ENCODE measurements at places on chromosomes 6 and 20.

DNA sequence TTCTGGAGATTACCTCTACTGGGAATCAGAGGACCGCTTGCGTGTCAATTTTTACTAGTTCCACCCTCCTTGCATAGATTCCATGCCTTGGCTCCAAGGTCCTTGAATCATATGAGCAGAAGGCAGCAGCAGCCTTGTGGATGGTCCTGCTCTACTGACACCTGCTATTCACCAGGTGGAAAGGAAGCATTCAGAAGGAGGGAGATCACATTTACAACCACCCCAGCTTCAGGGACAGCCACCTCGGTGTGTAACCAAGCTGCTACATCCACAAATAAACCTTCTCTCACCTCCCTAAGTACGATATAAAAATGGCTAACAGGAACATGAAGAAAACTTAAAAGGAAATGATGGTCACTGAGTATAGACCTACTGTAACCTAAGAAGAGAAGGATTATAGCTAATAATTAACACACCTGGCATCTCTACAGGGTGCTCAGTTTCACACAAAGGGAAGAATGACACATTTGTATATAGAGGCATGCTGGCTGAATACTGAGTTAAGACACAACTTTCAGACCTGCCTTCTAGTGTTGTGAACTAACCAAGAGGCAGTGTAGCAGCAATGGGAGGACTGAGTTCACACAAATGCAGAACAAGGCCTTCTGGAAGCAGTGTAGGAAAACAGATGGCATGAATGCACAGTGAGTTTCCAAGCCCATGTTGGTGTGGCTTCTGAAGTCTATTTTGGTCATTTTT lies 46.3 kb upstream of the SRPK1 start:
- DNase-seq: peak; percentile 12

DNA sequence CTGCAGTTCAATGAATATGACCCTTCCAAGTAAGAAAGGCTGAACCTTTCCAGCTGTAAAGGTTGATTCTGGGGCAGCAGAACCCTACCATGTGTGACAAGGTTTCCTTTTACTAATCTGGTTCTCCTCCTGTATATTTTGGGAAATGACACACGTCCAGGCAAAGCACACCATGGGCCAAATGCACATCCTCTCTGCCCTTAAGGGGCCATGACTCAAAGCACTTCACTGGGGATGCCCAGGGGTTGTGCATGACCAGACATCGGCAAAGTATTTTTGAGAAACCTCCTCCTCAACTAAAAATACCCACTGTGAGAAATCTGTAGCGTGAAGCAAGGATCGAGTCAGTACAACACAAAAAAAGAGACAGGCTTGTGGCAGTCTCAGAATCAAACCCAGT lies 174.7 kb downstream of the BACH2 start:
- no peak for DNase-seq

DNA sequence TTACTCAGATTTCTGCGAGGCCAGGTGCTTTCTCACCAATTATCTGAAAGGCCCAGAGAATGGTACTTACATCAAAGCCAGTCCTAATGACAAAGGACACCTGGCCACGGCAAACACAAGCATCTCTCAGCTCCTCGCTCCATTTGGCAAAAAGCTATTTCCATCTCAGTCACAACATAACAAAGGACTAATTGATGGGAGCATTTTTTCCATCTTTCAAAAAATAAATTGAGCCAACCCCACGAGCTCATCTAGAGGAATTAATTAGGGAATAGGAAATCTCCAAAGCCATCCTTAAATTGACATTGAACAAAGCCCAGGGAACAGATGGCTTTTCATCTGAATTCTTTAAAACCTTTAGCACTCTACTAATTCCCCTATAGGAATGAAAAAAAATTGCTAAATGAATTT lies 236.7 kb downstream of the HAO1 start:
- DNase-seq: no peak

DNA sequence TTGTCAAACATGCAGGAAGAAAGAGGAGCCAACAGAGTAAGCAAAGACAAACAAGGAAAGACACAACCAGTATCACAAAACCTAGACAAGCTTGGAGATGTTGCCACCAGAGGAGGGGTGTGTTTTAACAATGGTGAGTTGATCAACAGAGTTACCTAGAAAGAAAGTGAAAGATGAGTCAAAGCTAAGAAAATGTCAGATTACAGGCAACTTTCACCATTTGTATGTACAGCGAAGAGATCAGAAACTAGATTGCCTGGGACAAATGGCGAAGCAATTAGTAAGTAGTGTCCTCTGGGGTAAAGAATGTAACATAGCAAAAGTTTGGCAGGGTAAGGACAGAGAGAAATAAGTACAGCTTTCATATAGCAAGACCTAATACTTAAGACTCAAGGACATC lies 51.6 kb upstream of the POU3F2 start:
- DNase-seq: no peak

- no peak for DNase-seq
These were observed 87.5 kb downstream of the SYNJ2 start for GRCh38 chr6:158068893-158069799.

DNA sequence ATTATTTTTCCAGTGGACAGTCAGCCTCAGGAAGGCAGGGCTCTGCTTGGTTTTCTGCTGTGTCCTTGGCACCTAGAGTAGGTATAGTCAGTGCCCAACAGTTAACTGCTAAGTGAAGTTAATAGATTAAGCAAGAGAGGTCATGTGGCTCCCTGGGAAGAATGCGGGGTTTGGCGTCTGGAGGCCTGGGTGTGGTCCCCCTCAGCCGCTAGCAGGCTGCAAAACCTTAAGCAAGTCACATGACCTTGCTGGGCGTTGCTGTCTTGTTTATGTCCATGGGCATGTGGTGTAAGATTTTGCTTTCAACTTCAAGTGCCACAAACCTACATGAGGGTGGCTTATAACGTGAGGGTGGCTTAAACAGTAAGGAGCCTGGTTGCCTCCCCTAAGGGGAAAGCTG lies 75.5 kb upstream of the SCP2D1 start:
- DNase-seq: no peak

DNA sequence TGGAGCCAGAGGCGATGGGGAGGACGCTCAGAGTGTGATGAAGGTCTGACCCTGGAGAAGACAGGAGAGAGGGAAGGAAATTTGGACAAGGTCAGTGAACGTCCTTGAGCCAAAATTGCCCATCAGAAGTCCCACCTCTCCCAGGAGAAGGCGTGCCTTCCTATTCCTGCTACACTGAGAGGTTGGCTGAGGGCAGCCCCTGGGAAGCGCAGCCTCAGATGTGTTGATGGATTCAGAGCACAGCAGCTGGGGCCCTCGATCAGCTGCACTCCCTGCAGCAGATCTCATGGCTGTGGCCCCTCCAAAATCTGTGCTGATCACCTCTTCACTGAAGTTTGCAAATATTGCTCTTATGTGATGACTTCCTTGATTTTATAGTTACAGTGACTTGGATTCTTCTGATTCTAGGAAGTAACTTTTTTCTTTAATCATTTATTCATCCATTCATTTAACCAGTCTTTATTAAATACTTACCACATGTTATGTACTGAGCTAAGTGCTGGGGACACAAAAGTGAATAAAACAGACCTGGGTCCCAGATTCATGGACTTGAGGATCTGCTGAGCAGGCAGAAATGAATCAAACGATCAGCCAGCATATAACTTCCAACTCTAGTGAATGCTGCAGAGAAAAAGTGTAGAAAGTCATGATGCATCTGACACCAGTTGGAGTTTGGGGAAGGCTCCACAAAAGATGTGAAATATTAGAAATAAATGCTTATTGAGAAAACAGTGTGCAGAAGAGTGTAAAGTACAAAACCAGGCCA lies 69.6 kb upstream of the ARMC2 start:
- DNase-seq: no peak

DNA sequence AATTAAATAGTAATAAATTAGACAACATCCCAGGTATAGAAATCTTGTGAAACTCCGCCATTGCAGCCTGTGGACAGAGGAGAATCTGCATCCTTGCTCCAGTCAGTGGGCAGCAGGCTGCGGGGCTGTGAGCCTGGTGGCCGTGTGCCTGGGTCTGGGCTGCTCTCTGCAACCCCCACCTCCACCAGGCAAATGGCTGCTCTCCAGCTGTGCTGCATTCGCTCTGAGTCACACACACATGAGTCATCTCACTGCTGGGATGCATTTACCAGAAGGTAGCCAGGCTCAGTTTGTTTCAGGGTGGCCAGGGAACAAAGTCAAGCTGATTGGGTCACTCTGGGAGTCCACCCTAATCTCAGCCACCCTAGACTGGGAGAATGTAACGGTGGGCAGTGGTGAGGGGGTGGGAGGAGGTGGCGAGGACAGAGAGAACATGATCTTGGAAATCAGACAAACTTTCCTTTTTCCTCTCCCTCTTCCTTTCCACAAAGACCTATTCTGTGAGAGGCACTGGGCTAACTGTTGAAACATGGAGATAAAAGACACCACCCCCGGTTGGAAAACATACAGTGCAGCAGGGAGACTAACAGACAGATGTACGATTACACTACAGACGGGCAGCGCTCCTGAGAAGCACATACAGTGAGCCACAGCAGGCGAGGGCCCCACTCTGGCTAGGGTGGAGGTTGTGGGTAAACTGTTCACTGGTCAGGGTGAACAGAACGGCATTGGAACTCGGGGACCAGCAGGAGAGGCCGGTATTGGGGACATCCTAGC lies 59.2 kb downstream of the TRAM2 start:
- DNase-seq: peak; percentile 47

DNA sequence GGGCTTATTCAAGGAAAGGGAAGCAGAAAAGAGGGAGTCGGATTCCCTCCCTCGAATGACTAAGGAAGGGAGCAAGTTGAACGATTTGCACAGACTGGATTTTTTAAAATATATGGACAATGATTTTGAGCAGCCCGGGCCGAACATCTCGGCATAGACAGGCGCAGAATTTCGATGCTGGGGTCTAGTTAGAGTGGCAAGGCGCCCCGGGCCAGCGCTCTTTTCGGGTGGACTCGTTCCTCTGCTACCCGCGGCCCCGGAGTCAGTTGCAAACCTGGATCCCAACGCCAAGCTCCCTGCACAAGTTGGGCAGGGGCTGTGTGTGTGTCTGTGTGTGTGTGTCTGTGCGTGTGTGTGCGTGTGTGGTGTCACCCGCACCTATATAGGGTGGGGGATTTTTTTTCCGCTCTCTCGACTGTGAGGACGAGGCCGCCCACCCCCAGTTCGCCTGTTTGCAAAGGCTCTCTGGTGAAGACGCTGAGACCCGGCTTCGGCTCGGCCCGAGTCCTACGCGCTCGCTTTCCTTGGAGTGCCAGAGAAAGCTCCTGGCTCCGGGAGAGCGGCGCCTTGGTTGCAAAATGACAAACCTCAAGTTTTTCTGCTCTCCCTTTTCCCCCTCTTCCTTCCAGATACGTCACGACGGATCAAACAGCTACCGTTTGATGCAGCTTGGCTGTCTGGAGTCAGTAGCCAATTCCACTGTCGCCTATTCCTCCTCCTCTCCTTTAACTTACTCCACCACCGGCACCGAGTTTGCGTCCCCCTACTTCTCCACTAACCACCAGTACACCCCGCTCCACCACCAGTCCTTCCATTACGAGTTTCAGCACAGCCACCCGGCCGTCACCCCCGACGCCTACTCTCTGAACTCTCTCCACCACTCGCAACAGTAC lies 1.4 kb downstream of the TFAP2D start:
- no peak for DNase-seq

GRCh38 chr6:156395276-156395675 lies 381.9 kb upstream of the ARID1B start:
- no peak for DNase-seq

DNA sequence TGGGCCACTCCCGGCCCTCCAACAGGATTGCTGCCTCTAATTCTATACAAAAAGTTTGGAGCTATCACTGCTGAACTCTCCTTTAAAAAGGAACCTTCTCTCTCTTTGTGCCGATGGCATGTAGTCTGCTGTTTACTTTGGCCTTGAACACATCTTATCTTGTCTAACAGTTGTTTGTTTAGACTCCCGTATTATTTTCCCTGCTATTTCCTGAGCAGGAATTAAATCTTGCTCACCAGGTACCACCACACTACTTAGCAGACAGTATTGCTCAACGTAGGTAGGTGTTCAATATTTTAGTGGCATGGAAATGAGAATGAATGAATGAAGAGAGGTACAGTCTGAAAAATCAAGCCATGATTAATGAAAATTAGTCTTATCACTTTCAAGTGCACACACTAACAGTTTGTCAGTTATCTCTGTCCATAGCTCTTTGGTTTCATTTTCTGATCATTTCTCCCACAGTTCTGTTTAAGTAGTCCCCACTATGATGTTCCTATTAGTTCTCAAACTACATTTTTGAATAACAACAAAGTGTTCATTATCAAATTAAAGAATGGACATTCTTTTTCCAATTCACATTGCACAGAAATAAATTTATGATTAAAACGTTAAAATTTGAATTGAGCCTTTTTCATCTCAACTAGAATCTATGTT lies 6.8 kb upstream of the HEY2 start:
- no peak for DNase-seq

DNA sequence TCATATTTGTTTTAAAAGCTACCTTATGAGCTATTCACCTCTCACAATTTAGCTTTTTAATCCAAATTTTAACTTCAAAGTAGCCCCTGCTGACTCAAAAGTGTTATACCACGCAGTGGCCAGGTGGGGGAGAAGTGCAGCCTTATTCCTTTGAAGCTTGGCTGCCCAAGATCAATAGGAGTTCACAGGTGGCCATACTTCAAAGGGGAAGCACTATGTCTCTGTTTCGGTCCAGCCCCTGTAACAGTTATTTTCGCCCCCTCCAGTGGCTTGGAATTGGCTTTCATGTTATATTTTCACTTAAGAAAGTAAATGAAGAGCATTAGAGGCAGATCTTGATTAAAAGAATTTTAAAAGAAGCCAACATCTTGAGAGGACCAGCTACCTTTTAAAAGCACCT lies 608.4 kb downstream of the EPHA7 start:
- peak; percentile 16 for DNase-seq

- DNase-seq: no peak
These were observed 83.9 kb upstream of the LGSN start for GRCh38 chr6:63403725-63404124.

- DNase-seq: no peak
These were observed 1.1 kb downstream of the SLC22A1 start for GRCh38 chr6:160122744-160123143.

GRCh38 chr6:11064836-11065235 lies 20.7 kb upstream of the ELOVL2 start:
- DNase-seq: no peak

DNA sequence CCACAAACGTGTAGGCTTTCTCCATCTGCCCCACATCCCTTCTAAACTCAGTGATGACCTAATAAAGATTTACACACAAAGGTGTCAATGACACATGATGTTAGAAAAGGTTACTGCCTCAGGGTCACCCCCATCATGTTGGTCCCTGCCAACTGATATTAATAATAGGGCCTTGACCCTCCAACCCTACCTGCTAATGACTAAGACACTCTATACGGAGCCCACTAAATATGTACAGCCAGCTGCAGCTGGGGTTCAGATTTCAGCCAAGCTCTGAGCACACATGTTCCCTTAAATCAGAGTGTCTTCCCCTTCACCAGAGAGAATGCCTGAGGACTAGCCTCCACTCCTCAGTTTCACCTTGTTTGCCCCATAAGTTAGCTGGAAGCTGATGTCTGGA lies 67.4 kb upstream of the SNRPB2 start:
- no peak for DNase-seq

DNA sequence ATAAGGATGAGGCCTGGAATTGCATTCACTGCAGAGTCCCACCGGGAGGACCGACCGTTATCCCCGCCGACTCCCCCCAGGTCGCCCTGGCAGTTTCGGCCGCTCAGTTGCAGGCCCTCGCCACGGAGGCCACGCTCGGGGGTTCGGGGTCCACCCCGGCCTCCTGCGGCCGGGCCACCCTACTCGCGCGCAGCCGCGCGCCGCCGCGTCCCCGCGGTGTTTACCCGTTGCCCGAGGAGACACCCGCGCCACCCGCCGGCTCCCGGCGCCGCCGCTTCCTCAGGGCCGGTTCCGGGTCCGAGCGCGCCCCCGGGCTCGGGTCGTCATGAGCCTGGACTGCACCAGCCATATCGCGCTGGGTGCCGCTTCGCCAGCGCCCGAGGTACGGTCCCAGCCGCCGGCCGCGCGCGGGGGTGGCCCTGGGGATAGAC lies at the start of gene CCDC170:
Gene CCDC170 (plus strand): TSS at position 214 of the 431 bp plus-strand sequence. CDS start 112 bp downstream, at position 326.
- peak; percentile 66 for DNase-seq

Measured in HuH-7 (cell line).